Activated CD4-positive, alpha-beta T cell treated with anti-CD3 and anti-CD28 coated beads for 36 hours (primary cell): ENCODE measurements at places on chromosomes 2 and 18. TPM values are rescaled to one million over a fixed set of nuclear protein-coding genes. Genes with fewer than 3 reads are reported as not detected.

- H3K27me3 ChIP-seq, result no peaks in the 10 kb centered on the region
- peaks cover 3% of the 10 kb centered on the region for H3K4me1 ChIP-seq
- H3K27ac ChIP-seq, result no peak overlapping the region
These were observed 1092.3 kb downstream of the BCL11A start for GRCh38 chr2:59461127-59461526.

DNA sequence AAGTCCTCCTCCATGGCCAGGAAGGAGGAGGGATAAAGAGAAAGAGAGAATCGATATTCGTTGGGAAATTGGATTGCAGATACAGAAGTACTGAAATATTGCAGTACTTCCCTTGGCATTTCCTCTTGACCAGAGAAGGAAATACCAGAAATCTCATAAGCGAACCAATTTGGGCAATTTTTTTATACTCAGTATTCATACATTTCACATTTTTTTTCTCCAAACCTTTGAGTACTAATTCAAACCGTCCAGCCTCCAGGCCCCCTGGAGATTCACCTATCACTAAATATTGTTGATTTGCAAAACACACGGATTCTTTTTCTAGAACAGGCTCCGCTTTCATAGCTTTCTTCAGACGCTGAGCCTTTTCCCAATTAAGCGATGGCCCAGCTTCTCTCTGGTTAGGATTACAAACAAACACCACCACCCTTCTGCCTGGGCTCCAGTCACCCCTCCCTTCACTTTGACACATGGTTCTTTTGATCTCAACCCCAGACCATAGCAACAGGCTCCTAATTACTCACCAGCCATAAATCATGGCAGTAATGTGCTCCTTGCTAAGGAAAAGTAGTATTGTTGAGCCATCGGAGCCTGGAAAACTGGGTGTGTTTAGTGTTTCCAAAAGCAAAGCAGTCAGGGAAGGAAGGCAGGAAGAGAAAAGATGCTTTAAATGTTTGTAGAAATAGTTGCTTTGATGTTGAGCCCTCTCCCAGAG is 138.4 kb upstream of the CCDC68 start:
- peaks cover 5% of the 10 kb centered on the region for H3K27me3 ChIP-seq
- no peaks in the 10 kb centered on the region for H3K4me1 ChIP-seq
- DNase-seq, result no peak
- no peak overlapping the region for H3K27ac ChIP-seq

- H3K4me1 ChIP-seq, result no peaks in the 10 kb centered on the region
- no peaks in the 10 kb centered on the region for H3K36me3 ChIP-seq
- H3K4me3 ChIP-seq, result no peak overlapping the region
- H3K27ac ChIP-seq, result no peak overlapping the region
- H3K27me3 ChIP-seq, result no peaks in the 10 kb centered on the region
These were observed 75.9 kb downstream of the SH3BP4 start for GRCh38 chr2:235027558-235028214.

- no peak for DNase-seq
- no peak overlapping the region for H3K27ac ChIP-seq
- H3K36me3 ChIP-seq, result no peaks in the 10 kb centered on the region
- H3K4me1 ChIP-seq, result peaks cover 9% of the 10 kb centered on the region
- peaks cover 11% of the 10 kb centered on the region for H3K27me3 ChIP-seq
These were observed 102.9 kb upstream of the MSH2 start for GRCh38 chr2:47300081-47300480.

GRCh38 chr2:46657042-46657504 is 177.7 kb downstream of the TMEM247 start:
- DNase-seq, result no peak
- no peaks in the 10 kb centered on the region for H3K36me3 ChIP-seq
- no peaks in the 10 kb centered on the region for H3K4me1 ChIP-seq
- H3K27me3 ChIP-seq, result peaks cover 7% of the 10 kb centered on the region

- no peaks in the 10 kb centered on the region for H3K4me1 ChIP-seq
- no peaks in the 10 kb centered on the region for H3K36me3 ChIP-seq
- H3K27ac ChIP-seq, result no peak overlapping the region
These were observed 569.8 kb upstream of the NRXN1 start for GRCh38 chr2:51601706-51602105.

GRCh38 chr2:189514104-189514503 is 66.5 kb downstream of the SLC40A1 start:
- H3K27ac ChIP-seq, result no peak overlapping the region
- H3K27me3 ChIP-seq, result peaks cover 2% of the 10 kb centered on the region
- DNase-seq, result no peak
- no peak overlapping the region for H3K4me3 ChIP-seq
- no peaks in the 10 kb centered on the region for H3K36me3 ChIP-seq
- no peaks in the 10 kb centered on the region for H3K4me1 ChIP-seq

GRCh38 chr18:7878265-7879211 is 311.4 kb downstream of the PTPRM start:
- H3K4me1 ChIP-seq, result peaks cover 2% of the 10 kb centered on the region
- no peak for DNase-seq
- H3K27ac ChIP-seq, result no peak overlapping the region

DNA sequence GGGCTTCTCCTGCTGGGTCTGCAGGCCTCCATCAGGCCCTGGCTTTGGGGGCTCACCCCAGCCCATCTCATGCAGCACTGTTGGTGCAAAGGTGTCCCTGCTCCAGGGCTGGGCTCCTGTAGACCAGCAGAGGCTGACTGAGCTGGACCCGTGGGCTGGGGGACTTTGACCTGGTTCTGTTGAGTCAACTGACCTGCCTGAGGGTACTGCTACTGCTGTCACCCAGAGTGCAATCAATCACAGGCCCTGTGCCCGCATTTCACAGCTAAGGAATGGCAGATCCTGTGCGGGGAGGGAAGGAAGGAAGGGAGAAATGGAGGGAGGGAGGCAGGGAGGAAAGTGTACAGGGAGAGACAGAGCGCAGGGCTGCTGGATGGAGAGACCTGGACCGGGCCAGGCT is 136.8 kb downstream of the TPO start:
- no peak overlapping the region for H3K4me3 ChIP-seq
- no peak for DNase-seq
- no peaks in the 10 kb centered on the region for H3K36me3 ChIP-seq
- peaks cover 4% of the 10 kb centered on the region for H3K27me3 ChIP-seq
- H3K27ac ChIP-seq, result no peak overlapping the region

- peak within 1 kb of the TSS; percentile 69 for H3K4me3 ChIP-seq
- H3K4me1 ChIP-seq, result peaks cover 17% of the 10 kb centered on the region
- H3K27me3 ChIP-seq, result no peaks in the 10 kb centered on the region
- DNase-seq, result peak; percentile 65
- peaks cover 2% of the 10 kb centered on the region for H3K36me3 ChIP-seq
These were observed at the start of gene CDKL4 for GRCh38 chr2:39243469-39244123. TSS of gene CDKL4 (minus strand) at chr2:39243970.

GRCh38 chr2:160376576-160376975 is 117.0 kb downstream of the RBMS1 start:
- H3K36me3 ChIP-seq, result no peaks in the 10 kb centered on the region
- no peak for DNase-seq
- H3K27me3 ChIP-seq, result no peaks in the 10 kb centered on the region
- H3K27ac ChIP-seq, result no peak overlapping the region
- H3K4me3 ChIP-seq, result no peak overlapping the region

DNA sequence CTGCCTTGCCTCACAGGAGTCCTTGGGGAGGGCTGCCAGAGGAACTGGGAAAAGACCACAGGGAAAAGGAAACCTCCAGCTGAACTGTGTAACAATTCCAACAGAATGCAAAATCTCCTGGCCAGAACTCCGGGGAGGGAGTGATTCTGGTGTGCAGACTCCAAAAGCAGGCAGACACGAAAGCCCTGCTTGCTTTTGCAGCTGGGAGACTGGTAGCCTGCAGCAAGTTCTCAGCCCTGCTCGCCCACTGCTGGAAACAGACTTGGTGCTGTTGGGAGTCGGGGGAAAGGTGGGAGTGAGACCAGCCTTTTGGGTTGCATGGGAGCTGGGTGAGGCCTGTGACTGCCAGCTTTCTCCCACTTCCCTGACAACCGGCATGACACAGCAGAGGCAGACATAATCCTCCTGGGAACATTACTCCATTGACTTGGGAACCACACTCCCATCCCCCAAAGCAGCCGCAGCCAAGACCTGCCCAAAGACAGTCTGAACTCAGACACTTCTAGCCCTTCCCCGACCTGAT is 26.0 kb upstream of the NMI start:
- no peaks in the 10 kb centered on the region for H3K36me3 ChIP-seq
- no peak for DNase-seq
- peaks cover 11% of the 10 kb centered on the region for H3K4me1 ChIP-seq
- no peaks in the 10 kb centered on the region for H3K27me3 ChIP-seq

GRCh38 chr2:5719629-5720334 is 27.6 kb downstream of the SOX11 start:
- H3K27ac ChIP-seq, result no peak overlapping the region
- no peaks in the 10 kb centered on the region for H3K36me3 ChIP-seq
- no peaks in the 10 kb centered on the region for H3K4me1 ChIP-seq
- no peak for DNase-seq

DNA sequence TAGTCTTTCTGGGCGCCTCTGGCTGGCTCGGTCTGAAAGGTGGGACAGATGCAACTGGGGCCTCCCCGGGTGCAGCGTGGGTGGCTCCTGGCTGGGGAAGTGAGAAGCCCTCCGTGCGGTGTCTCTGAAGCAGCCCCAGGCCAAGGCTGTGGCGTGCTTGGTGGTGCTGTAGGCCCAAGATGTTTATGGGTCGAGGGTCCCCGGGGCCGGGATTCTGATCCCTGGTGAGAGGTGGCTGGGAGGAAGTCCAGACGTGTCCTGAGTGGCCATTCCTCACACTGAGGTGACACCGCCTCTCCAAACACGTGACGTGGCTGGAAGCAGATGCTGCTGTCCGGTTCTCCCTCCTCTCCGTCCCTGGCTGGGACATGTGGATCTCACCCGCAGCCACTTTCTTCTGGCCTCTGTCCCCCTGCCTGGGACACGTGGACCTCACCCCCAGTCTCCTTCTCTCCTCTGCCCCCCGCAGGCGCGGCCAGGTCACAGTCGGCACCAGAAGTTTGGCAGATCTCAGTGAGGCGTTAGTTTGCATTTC is 12.6 kb downstream of the RTP5 start:
- H3K4me1 ChIP-seq, result peaks cover 37% of the 10 kb centered on the region
- H3K27ac ChIP-seq, result peak overlapping the region; percentile 80
- H3K36me3 ChIP-seq, result peaks cover 21% of the 10 kb centered on the region
- peak overlapping the region; percentile 82 for H3K4me3 ChIP-seq
- H3K27me3 ChIP-seq, result no peaks in the 10 kb centered on the region
- peak; percentile 86 for DNase-seq

GRCh38 chr18:23838801-23839366 is 149.6 kb downstream of the LAMA3 start:
- no peaks in the 10 kb centered on the region for H3K36me3 ChIP-seq
- no peak for DNase-seq
- peaks cover 7% of the 10 kb centered on the region for H3K4me1 ChIP-seq
- no peaks in the 10 kb centered on the region for H3K27me3 ChIP-seq

DNA sequence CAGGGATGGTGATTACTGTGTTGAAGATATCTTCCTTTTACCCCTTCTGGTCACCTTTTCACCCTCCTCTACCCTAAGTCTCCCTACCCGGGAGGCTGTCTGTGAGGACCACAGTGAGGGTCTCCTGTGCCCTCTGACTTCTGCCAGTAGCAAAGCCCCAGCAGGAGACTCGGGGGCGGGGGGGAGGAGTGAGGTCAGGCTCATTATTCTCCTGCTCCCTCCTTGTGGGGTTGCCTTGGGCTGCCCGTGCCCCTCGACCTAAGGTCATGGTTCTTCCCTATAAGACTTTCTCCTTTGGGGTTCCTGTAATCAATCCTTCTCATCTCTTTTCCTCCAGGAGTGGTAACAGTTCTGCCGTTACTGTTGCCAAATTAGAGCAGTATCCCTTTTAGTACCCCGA is 65.5 kb downstream of the GREB1L start:
- H3K27ac ChIP-seq, result no peak overlapping the region
- H3K4me3 ChIP-seq, result no peak overlapping the region
- no peaks in the 10 kb centered on the region for H3K36me3 ChIP-seq
- DNase-seq, result no peak
- no peaks in the 10 kb centered on the region for H3K4me1 ChIP-seq

DNA sequence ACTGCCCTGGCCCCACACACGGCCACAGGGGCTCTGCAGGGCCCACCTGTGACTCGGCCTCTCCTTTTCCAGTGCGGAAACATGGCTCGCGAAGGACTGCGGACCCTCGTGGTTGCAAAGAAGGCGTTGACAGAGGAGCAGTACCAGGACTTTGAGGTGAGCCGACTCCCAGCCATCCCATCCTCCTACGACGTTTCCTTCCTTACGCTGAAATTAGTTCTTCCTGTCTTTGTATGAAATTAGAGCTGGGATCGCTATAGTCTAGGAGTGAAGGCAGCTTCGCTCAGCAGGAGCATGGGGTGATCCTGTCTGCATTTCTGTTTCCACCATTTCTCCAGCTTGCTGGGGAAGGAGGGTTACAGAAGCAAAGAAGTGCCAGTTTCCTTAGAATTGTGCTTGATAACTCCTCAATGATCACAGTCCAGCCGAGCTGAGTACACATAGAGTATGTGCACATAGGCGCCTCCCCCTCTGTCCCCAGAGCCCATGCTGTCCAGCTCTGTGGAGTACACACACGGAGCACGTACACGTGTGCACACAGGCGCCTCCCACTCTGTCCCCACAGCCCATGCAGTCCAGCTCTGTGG is 59.1 kb upstream of the NFATC1 start:
- H3K4me3 ChIP-seq, result no peak overlapping the region
- H3K27ac ChIP-seq, result no peak overlapping the region
- DNase-seq, result no peak
- peaks cover 29% of the 10 kb centered on the region for H3K36me3 ChIP-seq
- H3K4me1 ChIP-seq, result no peaks in the 10 kb centered on the region
- H3K27me3 ChIP-seq, result no peaks in the 10 kb centered on the region

Gene VAMP8
- total RNA-seq, result 98.3 TPM

Gene MDH1B
- total RNA-seq, result 1.3 TPM

Gene PNKD
- total RNA-seq, result 17.8 TPM

Gene DNAH7
- not detected for total RNA-seq

Gene HMSD
- 26.7 TPM for total RNA-seq

Gene RGPD4
- total RNA-seq, result 0.14 TPM

Gene IFIH1
- 42.3 TPM for total RNA-seq

Gene GPR45
- total RNA-seq, result not detected

Gene CNTNAP5
- total RNA-seq, result not detected

Gene CDH2
- total RNA-seq, result not detected

Gene MYO1B
- 29.7 TPM for total RNA-seq

Gene UPP2
- total RNA-seq, result not detected

Gene C1GALT1C1L
- total RNA-seq, result not detected

Gene PROM2
- total RNA-seq, result 0.23 TPM

Gene ELOA2
- not detected for total RNA-seq

Gene STEAP3
- 0.14 TPM for total RNA-seq
